Islet precursor cell (in vitro differentiated cells): ENCODE measurements at places on chromosomes 2 and 18.

DNA sequence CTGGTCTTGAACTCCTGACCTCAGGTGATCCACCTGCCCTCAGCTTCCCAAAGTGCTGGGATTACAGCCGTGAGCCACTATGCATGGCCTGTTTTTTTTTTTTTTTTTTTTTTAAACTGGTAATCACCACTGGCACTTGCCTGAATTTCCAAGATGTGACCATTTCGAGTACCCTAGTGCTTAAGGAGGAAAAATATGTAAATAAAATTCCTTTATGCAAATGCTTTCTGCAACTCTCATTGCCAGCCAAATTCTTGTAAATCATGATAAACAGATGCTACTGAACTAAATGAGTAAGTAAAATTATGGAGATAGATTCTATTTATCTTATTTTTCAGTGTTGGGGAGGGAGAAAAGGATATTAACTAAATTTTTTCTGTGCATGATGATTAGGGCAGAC, 18.6 kb downstream of the CDCA7 start:
- DNase-seq = no peak

GRCh38 chr2:203394519-203395227, 66.5 kb downstream of the ABI2 start:
- DNase-seq = no peak

- DNase-seq = peak; percentile 56
Observed at GRCh38 chr2:10169581-10169980, 47.0 kb downstream of the RRM2 start.

DNA sequence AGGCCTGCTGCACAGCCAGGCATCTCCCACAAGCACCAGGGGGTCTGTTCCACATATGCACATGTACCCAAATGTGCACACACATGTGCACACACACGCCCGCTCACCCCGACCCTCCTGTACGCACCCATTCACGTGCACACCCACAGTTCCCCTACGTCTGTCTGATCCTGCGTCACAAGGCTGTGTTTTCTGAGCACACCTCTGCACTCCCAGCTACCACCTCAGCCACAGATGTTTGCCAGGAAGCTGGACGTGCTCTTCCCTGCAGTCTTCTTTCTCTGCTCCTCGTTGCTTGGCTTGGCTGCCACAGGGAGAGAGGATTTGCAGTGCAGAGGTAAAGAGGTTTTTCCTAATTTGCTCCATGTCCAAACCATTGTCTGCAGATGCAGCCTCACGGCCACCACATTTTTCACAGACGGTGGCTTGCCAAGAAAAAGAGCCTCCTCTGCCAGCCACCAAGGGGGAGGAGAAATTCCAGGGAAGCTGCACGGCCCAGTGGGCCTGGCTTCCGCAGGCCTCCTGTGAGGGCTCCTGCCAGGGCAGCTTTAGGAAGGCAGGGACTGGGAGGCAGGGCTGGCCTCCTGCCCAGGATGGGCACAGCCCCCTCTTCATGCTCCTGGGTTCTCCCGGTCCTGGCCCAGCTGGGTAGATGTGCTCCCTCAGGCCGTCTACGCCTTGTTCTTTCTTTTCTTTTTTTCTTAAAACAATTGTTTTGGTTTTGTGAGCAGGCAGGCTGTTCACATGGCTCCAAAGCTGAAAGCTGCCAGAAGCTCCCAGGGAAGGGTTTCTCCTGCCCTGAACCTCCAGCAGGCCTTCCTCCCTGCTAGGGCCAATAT, 29.3 kb upstream of the HS6ST1 start:
- peak; percentile 57 for DNase-seq

GRCh38 chr2:210546424-210547208, 9.8 kb upstream of the CPS1 start:
- no peak for DNase-seq

DNA sequence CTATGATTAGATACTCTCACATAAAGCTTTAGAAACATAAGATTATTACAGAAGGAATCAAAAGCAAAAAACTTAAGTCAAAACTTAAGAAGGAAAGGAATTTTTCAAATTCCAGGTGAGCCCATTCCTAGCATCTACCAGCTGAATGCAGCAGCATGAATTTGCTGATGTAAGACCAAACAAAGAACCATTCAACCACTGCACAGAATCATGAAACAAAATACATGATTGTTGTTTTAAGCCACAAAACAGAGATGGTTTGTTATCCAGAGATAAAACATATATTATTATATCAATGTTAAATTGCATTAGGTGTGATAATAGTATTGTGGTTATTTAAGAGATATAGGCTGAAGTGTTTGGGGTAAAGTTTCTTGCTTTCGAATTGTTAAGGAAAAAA, 29.0 kb downstream of the PIGN start:
- no peak for DNase-seq

DNA sequence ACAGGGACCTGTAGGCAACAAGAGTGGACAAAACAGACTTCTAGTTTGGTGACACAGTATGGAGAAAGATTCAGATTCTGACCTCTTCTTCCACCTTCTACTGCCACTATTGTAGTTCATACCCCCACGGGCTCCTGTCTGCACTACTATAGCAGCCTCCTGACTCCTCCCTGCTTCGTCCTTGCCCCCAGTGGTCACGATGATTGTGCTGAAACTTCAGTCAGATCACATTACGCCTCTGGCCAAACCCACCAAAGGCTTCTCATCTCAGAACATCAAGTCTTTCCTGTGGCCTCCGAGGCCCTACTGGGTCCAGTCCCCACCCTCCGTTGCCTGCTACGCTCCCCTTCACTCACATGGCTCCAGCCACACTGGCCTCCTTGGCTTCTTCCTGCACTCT, 147.6 kb downstream of the CYP26B1 start:
- DNase-seq = no peak

DNA sequence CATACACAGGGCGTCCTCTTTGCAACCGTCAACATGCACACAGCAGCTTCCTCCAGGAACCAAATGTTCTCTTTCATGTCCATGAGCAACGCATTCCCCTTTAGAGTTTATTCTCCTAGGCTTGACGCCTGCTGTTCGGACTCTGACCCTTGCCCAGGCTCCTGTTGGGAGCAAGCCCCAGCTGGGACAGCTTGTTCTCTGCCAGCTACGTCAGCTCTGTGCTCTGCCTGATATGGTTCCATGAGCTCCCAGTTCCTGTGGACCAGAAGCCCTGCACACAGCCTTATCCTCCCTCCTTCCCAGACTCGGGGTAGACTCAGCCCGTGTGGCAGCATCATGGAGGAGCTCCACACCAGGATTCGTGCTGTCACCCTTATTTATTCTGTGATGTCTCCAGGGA, 253.1 kb upstream of the PXDN start:
- peak; percentile 24 for DNase-seq

DNA sequence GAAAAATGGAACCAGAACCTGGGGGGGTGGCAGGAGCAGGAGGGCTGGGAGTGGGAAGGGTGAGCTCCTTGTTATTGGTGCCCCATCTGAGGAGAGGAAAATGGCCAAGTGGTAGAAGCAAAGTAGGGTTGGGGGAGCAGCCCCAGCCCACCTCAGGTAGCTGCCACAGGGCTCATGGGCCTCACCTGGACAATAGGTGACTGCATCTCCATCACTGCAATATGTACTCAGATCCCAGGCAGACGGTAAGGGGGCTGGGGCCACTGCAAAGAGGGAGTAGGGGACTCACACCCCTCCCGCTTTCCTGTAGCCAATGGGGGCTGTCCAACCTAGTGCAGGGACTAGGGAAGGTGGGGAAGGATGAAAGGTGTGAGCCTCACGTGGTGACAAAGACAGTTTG, 4.2 kb downstream of the C2orf81 start:
- DNase-seq = no peak

DNA sequence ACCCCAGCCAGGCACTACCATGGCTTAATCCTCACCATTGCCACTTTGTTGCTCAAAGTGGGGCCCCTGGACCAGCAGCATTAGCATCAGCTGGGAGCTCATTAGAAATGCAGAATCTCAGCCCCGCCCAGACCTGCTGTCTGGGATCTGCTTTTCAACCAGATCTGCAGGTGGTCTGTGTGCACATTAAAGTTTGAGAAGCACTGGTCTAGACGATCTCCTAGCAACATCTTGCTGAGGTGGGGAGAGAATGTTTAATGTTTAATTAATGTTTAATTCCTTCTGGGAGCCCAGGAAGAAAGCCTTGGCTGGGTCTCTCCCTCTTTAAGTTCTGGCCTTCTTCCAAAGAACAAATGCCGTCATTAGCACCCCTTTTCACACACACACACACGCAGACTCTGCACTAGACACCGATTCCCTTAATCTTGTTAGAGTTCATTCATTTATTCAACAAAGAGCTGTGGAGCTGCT, 53.7 kb downstream of the EDAR start:
- DNase-seq = no peak

GRCh38 chr2:100148883-100149282, 6.5 kb upstream of the AFF3 start:
- no peak for DNase-seq

DNA sequence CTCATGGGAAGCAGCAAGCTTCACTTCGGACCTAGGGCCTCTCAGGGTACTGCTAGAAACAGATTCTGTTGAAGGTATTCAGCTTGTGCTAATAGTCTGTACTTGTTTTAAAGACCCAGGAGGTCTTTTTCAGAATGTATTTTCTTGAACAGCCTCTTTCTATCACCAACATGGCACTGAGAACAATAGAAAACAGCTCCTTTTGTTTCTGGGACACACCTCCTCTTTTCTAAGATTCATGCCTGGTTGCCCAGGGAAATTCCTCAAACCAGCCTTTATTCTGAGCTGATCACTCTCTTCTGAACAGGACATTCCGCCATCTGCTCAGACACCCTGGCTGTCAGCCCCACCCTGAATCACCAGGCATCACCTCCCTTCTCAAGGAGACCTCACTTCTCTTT, 389.6 kb downstream of the TGIF1 start:
- no peak for DNase-seq

GRCh38 chr18:41075212-41075611, 879.8 kb upstream of the PIK3C3 start:
- DNase-seq = peak; percentile 81

- DNase-seq = no peak
Observed at GRCh38 chr18:24995056-24995455, 356.9 kb downstream of the ZNF521 start.

- no peak for DNase-seq
Observed at GRCh38 chr2:105364436-105365139, 27.2 kb downstream of the C2orf49 start.

- no peak for DNase-seq
Observed at GRCh38 chr2:18891600-18892345, 302.4 kb upstream of the NT5C1B start.

DNA sequence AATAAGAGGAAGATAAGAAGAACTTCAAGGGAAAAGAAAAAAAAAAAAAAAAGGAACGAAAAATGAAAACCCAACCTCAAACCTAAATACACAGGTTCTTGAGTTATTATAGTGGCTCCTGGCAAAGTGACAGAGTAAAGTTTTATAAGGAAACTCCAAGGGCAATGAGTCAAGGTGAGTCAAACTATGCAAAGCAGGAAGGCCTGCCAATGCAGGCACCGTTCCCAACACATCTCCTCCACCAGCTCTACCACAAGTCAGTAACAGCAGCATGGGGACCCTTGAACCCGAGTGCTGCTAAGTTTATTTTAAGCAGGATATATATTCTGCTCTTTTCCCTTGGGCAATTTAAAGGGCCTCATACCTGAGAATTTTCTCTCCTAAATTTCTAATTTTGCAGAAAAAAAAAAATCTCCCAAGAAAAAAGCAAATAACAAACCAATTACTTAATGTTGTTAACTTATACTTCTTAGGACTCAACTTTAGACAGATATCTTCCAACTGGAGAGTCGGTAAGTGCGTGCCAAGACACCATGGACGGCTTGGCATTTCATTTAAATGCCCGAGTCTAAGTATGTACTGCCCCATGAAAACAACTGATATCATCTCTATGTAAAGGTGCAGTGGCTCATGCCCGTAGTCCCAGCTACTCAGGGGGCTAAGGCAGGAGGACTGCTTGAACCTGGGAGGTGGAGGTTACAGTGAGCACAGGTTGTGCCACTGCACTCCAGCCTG, 75.7 kb upstream of the TFCP2L1 start:
- no peak for DNase-seq

- peak; percentile 57 for DNase-seq
Observed at GRCh38 chr2:120429586-120430500, 83.9 kb downstream of the INHBB start.

DNA sequence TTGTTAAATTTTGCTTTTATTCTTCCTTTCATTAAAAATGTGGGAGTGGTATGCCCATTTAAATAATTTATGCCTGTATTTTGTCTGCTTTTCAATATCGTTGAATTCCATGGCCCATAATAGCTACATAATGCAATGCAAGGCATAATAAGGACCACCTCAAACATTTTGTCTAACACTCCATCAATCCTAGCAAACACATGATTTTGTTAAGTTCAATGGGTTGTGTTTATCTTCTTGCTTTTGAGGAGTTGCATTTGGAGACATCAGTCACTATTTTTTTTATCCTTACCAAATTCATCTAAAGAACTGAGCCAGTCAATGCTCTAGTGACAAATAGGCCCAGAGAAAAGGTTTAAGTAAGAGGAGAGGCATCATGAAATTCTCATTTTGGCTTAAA, 145.5 kb downstream of the ZNF385B start:
- DNase-seq = no peak

DNA sequence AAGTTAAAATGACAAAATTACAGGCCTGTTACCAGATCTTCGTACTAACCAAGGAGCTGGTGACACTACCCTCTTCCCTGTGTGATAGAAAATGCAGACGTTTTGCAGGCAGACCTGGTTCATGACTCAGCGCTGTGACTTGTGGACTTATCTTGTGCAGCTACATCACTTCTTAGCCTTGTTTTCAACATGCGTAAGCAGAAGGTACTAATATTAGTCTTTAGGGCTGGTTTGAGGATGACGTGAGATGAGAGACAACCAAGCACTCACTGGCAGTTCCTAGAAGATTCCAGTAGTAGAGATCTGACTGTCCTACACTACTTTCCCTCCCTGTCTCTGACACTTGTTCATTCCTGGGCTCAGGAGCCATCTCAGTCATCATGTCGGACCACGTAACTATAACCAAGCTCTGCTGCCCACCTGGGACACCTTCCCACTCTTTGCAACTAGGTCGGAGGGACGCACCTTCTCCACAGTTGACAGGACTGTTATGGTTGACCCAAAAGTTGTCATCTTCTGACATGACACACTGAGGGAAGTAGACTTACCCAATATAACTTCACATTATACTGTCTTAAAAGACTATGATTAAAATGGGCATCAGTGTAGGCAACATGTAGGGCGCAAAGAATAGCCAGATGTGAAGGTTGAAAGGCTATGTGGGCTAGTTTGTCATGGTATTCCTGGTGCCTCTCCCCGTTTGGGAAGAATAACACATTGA, 64.8 kb downstream of the TNFRSF11A start:
- DNase-seq = peak; percentile 79
